Activated CD8-positive, alpha-beta T cell treated with anti-CD3 and anti-CD28 coated beads for 36 hours (primary cell): ENCODE measurements at places on chromosomes 6 and 20. TPM values are rescaled to one million over a fixed set of nuclear protein-coding genes. Genes with fewer than 3 reads are reported as not detected.

HTR1E gene
- not detected for total RNA-seq

GRCh38 chr20:33015700-33016580, 8.4 kb downstream of the BPIFB2 start:
- no peak for DNase-seq

DNA sequence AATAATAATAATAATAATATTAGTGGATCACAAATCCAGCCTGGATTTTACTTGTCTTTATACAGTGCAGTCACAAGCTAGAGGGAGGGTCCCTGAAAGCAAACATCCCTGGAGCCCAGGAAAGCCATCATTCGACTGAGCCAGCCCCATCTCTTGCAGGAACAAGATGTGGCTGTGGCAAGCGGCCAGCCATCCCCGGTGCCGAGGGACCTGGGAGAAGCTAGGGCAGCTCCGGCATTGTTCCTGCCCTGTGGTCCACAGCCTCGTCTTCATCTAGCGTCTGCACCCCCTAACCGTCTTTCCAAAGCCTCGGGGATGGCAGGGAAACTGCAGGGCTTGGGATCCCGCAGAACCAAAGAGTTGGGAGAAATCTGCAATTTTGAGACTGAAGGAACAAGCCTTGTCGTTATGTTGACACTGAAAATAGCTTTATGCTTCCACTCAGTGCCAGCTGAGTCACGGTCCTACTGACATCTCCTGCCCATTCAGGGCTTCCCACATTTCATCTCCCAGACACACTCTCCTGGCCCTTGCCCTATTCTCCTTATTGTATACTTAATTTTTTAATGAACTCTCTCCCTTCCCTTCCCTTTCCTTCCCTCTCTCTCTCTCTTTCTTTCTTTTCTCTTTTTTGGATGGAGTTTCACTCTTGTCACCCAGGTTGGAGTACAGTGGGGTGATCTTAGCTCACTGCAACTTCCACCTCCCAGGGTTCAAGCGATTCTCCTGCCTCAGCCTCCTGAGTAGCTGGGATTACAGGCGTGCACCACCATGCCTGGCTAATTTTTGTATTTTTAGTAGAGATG, 62.5 kb upstream of the ZNFX1 start:
- DNase-seq = no peak

DNA sequence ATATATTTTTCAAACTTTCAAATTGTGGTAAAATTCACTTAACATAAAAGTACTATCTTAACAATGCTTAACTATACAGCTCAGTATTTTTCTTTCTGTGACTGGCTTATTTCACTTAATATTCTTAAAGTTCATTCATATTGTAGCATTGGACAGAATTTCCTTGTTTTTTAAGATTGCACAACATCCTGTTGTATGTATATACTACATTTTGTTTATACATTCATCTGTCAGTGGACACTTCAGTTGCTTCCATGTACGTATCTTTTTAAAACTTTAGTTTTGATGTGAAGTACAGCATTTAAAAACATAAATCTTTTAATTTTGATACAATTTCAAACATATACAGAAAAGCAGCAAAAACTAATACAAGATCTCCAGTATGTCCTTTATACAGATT, 220.7 kb downstream of the ZFAND3 start:
- no peak for DNase-seq

DNA sequence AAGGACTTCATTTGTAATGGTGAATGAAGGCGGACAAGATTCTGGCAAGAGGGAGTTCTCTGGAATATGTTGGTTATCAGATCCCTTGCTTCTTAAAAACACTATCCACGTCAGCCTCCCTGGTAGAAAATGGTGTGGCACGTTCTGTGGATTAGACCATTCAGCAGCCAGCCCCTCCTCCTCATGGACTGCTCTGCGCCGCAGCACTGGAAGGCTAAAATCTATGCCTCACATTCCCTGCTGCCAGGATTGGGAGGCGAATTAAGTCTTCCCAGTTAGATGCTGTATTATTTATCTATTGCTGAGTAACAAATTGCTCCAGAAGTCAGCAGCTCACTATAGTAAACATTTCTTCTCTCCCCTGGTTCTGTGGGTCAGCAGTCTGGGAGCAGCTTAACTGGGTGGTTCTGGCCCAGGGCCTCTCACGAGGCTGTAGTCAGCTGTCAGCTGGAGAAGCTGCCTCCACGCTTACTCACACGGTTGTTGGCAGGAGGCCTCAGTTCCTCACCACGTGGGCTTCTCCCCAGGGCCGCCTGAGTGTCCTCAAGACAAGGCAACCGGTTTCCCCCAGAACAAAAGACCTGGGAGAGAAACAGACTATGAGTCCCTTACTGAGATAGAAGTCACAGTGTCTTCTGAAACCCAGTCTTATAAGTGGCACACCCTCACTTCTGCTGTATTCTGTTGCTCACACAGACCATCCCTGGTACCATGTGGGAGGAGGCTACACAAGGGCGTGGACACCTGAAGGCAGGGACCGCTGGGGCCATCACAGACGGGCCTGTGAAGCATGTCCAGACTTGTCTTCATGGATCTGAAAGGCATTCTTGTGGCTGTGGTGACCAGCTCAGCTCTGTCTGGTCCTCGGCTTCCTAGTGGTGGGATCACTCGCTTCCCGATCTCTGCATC, 101.0 kb downstream of the NRN1 start:
- no peak for DNase-seq

AMD1 gene
- 85.0 TPM for total RNA-seq

- DNase-seq = peak; percentile 85
These were observed 174.1 kb downstream of the DOK5 start for GRCh38 chr20:54649511-54649962.

TPD52L1 gene
- 1.1 TPM for total RNA-seq

DNA sequence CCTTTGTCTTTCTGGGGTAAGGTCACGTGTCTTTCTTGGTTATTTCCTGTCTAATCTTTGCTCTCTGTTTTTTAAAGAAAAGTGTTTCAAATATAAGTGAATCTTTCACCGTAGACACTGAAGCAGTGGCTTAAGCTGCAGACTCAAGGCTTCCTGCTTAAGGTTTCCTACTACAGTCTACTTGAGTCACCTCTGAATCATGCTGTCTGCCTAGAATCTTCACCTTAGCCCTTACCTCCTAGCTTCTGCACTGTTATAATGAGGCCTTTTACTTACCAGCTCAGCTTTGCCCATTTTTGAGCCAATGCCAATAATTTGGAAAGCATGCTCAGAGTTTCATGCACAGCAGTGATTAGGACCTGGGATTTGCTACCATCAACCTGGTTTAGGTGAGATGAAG, 30.6 kb downstream of the ADGRF4 start:
- DNase-seq = no peak

DNA sequence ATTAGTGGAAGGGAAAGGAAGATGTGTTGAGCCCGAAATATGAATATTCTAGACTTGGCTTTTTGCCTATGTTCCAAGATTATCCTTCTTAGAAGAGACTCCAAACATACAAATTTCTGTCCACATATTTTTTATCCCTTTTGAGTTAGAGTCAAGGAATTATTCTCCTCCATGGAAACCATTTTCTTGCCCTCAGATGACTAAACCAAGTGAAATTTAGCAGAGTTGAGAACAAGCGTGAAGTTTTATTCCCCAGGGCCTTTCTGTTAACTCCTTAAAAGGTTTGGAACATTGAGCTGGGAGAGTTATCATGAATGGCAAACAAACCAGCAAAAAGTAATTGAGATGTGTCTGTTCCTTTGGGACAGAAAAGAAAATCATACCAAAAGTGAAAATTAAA, 286.1 kb upstream of the PLCB4 start:
- DNase-seq = no peak
